ENCODE measurements at places on chromosomes 2 and 18.

DNA sequence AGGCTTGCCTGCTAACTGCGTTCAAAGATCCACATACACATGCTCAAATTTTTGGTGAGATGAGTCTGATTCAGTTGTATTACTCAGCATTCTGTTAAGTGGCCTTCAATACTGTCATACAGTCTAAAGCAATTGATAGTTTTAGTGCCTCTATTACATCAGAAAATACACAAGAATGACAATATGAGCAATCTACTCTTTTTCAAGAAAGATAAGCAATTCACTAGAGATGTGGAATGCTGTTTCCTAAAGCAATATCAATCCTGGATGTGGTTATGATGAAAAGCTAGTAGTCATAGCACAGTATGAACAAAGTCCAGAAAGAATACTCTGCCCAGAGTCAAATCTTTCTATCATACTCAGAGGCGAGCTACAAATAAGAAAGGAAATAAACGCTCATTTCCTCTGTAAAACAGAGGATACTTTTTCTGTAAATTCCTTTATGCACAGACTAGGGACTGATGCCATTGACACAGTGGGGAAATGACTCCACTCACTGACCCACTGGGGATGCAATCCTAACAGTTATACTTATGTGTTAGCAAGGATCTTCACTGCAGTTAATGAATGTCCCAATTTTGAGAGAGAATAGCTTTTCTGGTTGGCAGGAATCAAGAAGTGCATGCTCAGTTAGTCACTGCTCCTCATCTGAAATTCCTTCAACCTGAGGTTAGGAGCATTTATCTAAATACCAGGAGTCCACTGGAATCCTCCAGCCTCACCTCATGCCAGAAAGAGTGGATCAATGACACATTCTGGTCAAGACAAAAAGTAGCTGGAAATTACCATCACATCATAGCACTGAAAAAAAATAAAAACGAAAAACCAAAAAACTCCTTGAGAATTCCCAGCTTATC, 83.3 kb downstream of the PDE11A start:
- no peak for DNase-seq

DNA sequence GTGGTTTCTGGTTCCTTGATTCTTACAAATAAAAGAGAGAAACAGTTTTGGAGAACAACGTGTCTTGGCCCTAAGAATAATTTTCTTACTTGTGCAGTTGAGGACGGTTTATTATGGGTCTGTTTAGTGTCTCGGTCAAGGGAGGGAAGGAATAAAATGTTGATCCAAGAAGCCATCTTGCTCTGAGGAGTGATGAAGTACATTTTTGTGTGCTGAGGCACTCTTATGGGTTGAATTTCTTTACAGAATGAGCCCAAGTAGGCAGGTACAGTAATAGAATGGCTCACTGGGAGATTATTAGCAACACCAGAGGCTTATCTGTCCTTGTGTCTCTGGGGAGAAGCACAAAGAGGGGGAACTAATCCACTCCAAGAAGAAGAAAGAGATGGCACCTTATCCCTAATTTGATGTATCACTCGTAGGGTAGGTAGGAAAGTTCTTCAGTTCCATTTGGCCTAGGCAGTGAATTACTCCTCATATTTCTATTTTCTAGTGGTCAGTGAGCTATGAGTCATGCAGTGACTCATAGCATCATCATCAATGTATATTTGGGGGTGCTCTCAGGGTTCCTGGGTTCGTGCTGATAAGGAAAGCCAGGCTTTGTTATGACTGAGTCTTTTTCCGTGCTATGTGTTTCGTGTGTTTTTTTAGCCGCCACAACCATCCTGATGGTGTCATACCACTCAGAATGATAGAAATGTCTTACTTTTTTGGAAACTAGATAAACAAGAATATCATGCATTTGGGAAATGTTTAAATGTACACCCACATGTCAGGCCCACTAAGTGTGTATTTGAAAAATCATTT, 250.1 kb upstream of the CTAGE1 start:
- peak; percentile 95 for DNase-seq

GRCh38 chr2:125471963-125472362, 1184.0 kb upstream of the GYPC start:
- DNase-seq: peak; percentile 0

DNA sequence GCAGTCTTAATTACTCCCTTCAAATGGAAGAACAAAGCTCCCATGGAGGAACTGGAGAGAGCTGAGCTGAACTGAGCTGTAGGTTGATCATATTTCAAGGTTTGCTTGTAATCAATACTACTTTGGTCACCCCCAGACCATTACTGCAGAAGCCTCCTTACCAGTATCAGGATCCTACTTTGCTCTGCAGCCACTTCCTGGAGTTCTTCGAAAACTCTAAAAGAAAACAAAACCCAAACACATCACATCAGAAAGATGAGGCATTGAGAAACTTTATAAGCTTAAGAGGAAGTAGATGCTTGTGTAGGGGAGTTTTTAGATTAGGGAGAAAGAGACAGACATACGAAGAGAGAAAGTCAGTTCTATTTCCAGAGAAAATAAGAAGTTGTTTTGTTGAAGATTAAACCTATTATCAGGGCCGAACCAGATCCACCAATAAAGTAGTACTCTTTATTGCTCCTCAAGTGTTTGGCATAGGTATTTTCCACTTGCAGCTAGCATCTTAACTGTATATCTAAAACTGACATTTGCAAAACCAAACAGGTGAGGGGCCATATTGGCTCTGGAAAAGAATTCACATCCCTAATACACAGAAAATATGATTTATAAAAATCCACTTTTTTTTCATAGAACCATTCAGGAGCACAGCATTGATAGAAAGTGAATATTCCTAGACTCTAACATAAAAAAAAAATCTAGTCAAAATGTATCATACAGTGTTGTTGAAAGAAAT, 166.9 kb upstream of the KLF7 start:
- DNase-seq: peak; percentile 59

- no peak for DNase-seq
These were observed 73.8 kb downstream of the TFCP2L1 start for GRCh38 chr2:121211251-121211650.

GRCh38 chr2:216756435-216756834, 61.1 kb upstream of the IGFBP5 start:
- no peak for DNase-seq

DNA sequence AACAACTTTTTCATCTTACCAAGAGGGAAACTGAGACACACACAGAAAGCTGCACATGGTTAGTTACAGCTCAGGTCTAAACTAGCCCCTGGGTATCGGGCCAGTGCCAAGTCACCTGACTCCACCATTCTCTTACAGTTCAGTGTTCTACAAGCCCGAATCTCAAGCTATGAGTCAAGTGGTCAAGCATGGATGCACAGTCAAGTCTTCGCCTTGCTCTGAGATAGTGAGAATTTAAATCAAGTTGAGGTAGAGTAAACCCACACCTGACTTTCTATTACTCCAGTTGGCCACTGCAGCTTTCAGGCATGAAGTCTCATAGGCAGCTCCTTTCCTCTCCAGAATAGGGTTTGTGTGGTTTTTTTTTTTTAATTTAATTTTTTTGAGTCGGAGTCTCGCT, 34.5 kb upstream of the ARL5A start:
- no peak for DNase-seq

- no peak for DNase-seq
These were observed 381.7 kb downstream of the NUP35 start for GRCh38 chr2:183505911-183506310.

DNA sequence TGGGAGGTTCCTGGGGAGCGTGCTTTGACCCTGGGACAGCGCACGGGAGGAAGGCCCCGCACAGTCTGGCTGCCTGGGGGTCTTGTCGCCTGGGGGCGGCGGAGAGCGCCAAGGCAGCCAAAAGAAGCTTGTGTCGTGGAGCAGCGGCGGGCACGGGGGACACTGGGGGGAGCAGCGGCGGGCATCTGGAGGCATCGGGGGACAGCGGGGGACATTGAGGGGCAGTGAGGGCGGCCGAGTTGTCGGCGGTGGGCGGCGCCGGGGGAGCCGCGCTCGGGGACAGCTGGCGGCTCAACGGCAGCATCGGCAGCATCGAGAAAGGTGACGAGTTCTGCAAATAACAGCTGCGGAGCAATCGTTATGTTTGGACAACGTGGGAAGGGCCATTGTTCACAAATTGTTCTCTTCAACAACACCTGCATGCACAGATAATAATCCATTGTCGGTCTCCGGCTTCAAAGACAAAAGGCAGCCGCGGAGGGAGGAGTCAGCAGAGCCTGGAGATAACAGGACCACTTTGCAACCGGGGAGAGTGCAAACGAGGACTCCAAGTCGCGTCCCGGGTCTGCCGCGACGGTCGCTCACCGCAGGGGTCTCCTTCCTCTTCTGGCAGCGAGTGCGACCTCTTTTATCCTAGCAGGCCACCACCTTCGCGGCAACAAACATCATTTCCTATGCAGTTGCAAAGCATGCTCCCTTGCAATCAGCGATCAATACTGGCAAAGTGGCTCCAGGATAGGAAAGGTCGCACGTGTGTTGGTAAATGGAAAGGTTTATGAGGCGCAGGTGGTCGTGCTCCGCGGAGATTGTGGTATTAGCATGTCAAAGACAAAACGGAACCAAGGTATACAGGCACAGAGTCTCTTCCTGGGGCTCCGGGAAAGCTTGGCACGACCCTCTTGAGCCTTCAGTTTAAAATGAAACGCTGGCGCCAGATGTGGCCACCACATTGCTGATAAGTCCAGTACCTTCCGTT, 132.3 kb upstream of the DLX2 start:
- no peak for DNase-seq

- peak; percentile 81 for DNase-seq
These were observed 11.5 kb upstream of the SNED1 start for GRCh38 chr2:240986787-240987411.

- DNase-seq: no peak
These were observed 28.7 kb downstream of the GEMIN6 start for GRCh38 chr2:38806733-38807059.

DNA sequence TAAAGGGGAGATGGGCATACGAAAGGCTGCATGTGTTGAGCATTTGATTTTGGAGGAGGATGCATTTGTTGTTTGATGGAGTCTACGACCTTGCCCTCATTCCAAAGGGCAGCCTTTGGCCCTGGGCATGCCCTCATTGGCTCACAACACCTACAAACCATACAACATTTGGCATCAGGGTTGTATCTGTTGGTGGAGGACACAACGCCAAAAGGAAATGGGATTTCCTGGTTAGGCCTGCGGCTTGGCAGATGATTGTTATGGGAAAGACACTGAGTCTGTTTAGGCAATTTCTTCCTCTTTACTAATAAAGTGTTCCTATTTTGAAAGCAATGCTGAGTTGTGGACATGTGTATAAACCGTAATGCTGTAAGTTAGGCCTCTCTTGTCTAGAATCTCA, 246.9 kb downstream of the LDLRAD4 start:
- DNase-seq: no peak

- peak; percentile 67 for DNase-seq
These were observed 3.7 kb downstream of the PLEK start for GRCh38 chr2:68368654-68369336.

DNA sequence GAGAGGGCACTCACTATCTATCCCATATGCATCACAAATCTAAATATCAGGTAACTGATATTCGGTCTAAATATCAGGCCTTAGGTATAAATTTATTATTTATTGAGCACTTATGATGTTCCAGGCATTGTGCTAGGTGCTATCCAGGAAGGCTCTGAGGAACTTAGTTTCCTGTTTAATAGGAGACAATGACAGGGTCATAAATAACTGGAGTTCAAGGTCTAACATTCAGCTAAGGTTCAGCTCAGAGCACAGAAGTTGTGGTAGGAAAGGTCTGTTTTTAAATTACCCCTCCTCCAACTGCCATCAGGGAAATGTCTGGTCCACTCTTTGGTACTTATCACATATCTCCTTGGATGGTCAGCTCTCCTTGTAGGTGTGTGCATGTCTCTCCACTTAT, 193.6 kb downstream of the AGPS start:
- DNase-seq: no peak

GRCh38 chr2:188078534-188078933, 213.1 kb upstream of the GULP1 start:
- DNase-seq: no peak

DNA sequence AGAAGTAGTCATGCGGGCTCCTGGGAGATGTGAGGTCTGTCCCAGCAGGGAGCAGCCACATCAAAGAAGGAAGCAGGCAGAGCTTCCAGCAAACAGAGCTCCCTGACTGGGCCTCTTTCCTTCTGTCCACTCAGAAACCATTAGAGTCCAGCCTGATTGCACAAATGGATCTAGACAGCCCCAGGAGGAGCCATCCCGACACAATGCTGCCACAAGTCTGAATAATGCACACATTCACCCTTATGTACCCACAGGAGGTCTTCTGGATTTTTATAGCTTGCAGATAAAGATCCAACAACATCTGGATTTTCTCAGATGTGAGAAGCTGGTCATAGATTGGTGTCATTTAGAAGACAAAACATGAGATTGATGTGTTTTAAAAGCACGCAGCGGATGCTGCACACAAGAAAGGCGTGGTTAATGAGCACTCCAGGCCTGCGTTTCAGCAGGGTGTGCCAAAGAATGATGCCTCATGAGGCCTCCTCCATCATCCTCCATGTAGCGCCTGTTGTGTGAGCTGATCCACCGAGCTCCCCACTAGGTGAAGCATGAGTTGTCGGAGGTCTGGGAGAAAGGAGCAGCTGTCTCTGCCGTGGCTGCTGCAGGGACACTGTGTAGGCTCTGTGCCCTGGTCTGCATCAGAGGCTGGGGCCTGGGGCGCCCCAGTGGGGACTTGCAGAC, 60.6 kb downstream of the MTCL1 start:
- no peak for DNase-seq

- no peak for DNase-seq
These were observed 1.2 kb upstream of the BARD1 start for GRCh38 chr2:214810671-214811070.

DNA sequence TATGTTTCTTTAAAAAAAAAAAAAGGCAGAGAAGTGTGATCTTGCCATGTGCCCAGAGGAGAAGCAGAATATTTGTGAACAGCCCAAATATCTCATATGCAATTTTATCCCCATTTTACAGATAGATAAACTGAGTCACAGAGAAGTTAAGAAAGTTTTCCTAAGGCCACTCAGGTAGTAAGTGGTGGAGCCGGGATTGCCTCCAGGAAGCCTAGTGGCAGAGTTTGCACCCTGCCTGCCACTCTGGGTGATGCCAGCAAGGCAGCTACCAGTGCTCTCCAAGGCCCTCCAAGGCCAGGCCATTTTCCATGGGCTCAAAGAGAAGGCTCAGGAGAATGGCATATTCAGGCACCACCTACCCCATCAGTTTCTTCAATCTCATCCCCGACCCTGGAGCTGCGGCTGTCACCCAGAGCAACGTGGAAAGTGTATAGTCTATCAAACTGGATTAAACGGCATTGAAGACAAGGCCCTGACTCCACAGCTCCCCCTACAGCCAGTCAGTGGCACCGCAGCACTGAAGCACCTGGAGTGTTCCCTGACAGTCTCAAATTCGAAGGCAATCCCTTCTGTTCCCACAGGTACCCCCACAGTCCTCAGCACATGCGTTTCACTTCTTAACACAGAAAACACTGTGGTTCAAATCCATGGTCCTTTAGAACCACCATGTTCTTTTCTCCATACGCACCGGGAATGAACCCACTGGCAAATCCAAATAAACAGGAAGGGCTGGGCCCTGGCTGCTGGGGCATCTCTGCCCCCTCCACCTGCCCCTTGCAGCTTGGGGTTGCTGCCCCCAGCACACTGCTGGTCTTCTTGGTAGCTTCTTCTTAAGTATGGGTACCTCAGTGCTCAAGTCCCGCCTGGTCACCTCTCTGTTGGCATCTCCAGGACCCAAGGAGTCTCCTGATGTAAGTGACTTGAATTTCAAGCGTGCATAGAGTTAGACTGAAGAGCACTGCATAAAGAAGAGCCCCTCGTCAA, 175.3 kb downstream of the INHBB start:
- DNase-seq: peak; percentile 55

- DNase-seq: peak; percentile 27
These were observed 487.4 kb downstream of the ZEB2 start for GRCh38 chr2:144032566-144032965.

GRCh38 chr2:167686691-167687090, 560.7 kb downstream of the STK39 start:
- DNase-seq: no peak
